ENCODE measurements at places on chromosomes 7 and 10.

DNA sequence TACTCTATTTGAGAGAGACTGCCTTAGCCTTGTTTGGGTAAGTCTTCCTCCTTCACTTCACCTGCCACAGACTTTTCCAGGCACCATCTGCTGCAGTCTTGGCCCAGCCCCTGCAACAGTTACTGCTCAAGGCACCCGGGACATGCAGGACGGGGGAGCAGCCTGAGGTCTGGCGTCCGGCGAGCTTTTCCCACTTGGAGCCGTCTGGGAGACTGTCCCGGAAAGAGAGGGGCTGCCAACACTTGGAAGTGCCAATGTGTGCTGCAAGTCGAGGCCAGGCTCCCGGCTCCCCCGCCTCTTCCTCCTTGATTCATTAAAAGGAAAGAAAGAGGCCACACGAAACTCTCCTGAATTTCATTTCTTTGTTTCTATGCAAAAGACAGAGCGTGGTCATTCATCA is 13.7 kb downstream of the HTRA1 start:
- H3K4me3 ChIP-seq, result no peak overlapping the region
- H3K27me3 ChIP-seq, result no peaks in the 10 kb centered on the region
- H3K36me3 ChIP-seq, result no peaks in the 10 kb centered on the region
- no peaks in the 10 kb centered on the region for H3K4me1 ChIP-seq
- DNase-seq, result no peak

DNA sequence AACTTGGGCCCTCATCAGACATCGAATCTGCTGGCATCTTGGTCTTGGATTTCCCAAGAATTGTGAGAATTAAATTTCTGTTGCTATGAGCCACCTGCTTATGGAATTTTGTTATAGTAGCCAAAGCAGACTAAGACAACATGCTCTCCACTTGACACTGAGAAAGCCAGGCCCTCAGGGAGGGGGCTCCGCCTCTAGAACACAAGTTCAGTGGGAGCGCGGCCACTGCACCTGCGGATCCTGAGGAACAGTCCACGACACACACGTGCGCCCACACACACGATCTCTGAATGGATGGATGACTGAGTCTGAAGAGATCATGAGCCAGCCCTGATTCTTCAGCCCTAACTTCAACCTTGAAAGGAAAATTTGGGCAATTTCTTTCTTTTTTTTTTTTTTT is 73.7 kb downstream of the CTBP2 start:
- H3K4me3 ChIP-seq, result no peak overlapping the region
- no peaks in the 10 kb centered on the region for H3K27me3 ChIP-seq
- peaks cover 9% of the 10 kb centered on the region for H3K4me1 ChIP-seq
- DNase-seq, result no peak
- peaks cover 22% of the 10 kb centered on the region for H3K36me3 ChIP-seq

DNA sequence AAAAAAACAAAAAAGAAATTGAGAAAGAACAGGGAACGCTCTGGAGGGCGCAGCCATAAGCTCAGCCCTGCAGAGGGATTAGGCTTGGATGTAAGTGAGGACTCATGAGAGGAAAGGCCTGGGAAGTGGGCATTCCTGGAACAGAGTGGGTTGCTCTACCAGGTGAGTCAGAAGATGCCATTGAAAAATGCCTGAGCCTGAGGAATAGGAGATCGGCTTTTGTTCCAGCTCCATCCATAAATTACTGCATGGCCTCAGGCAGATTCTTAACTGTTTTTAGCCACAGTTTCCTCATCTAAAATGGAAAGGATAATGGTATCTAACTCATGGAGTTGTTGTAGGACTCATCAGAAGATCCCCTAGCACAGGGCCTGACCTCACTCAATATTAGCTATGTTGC is 1.1 kb upstream of the RGR start:
- DNase-seq, result no peak
- H3K36me3 ChIP-seq, result no peaks in the 10 kb centered on the region
- H3K4me3 ChIP-seq, result no peak overlapping the region
- no peak overlapping the region for H3K27ac ChIP-seq

- H3K4me1 ChIP-seq, result no peaks in the 10 kb centered on the region
- H3K27ac ChIP-seq, result no peak overlapping the region
- H3K36me3 ChIP-seq, result no peaks in the 10 kb centered on the region
- DNase-seq, result no peak
Observed at GRCh38 chr10:29841724-29842649, 207.2 kb upstream of the SVIL start.
